ENCODE measurements at places on chromosomes 5 and 9.
A peak's percentile ranks its signal among the peaks of the same experiment; 100 is the strongest.

- no peak overlapping the region for H3K4me3 ChIP-seq
- no peak for DNase-seq
- no peaks in the 10 kb centered on the region for H3K27me3 ChIP-seq
- H3K27ac ChIP-seq: no peak overlapping the region
- H3K4me1 ChIP-seq: no peaks in the 10 kb centered on the region
These were observed 40.5 kb downstream of the SEMA4D start for GRCh38 chr9:89457376-89457855.

DNA sequence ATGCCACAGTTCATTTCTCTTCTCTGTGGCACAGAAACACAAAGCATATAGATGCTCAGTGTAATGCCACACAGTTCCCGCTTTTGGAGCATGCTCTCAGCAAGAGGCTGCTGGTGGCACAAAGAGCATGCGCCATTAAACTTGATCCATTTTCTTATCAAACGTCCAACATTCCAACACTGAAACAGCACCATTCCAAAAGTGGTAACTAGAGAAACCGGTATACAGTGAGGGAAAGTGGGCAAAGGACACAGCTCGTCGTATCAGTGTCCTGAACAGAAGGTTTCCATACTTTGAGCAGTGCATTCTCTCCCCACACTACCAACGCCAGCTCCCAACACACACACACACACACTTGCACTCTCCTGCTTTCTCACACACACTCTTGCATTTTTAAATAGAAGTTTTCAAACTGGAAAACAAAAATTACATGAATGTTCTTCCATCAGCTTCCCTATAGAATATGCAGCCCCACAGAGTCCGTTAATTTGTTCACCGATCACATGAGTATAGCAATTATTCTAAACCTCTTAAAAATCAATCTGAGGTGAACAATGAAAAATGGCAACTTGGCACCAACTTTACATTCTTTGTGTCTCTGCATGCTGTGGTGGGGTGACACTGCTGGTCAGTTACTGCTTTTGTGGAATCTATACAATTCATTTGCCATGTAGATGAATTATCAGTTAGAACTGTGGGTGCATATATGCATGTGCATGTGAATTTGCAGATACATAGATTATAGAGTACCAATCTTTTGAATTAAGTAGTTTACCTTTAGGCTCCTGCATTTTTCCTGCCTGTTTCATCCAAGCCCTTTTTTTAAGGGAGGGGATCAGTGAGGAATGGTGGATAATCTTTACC lies 5.7 kb downstream of the NFIB start:
- H3K36me3 ChIP-seq: peaks cover 44% of the 10 kb centered on the region
- H3K27me3 ChIP-seq: no peaks in the 10 kb centered on the region
- peaks cover 31% of the 10 kb centered on the region for H3K4me1 ChIP-seq

DNA sequence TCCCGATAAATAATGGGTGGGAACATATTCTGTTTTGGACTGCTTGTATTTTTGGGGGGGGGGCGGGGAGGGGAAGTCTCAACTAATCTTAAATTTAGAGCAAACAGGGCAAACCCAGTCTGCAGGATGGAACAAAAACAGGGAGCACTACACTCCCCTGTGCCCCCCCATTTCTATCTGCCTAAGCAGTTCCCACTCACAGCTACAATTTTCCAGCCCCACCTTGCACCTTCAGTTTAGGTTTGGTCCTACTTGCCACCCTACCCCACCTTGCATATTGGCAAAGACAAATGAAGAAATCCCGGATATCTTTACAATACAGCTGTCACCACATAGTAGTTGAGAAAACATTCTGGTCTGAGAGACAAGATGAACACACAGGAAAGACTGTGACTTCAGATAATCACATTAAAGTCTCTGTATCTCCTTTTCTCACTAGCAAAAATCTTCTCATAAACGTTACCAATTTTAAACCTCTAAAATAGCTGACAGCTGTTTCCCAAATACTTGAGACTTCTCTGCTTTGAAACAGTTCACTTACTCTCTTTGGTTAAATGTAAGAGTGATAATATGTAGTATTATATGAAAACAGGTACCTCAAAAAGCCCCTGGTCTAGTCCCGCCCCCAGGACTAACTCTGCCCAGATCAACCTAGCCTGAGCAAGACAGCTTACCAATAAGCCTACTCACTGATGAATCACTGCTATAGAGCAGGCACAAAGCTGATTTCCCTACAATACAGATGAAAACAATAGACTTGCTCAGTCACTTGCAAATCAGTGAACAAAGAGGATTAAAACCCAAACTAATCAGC lies 5.2 kb upstream of the RAPGEF6 start:
- peaks cover 27% of the 10 kb centered on the region for H3K36me3 ChIP-seq
- DNase-seq: no peak
- no peaks in the 10 kb centered on the region for H3K4me1 ChIP-seq
- no peak overlapping the region for H3K27ac ChIP-seq
- no peaks in the 10 kb centered on the region for H3K27me3 ChIP-seq

DNA sequence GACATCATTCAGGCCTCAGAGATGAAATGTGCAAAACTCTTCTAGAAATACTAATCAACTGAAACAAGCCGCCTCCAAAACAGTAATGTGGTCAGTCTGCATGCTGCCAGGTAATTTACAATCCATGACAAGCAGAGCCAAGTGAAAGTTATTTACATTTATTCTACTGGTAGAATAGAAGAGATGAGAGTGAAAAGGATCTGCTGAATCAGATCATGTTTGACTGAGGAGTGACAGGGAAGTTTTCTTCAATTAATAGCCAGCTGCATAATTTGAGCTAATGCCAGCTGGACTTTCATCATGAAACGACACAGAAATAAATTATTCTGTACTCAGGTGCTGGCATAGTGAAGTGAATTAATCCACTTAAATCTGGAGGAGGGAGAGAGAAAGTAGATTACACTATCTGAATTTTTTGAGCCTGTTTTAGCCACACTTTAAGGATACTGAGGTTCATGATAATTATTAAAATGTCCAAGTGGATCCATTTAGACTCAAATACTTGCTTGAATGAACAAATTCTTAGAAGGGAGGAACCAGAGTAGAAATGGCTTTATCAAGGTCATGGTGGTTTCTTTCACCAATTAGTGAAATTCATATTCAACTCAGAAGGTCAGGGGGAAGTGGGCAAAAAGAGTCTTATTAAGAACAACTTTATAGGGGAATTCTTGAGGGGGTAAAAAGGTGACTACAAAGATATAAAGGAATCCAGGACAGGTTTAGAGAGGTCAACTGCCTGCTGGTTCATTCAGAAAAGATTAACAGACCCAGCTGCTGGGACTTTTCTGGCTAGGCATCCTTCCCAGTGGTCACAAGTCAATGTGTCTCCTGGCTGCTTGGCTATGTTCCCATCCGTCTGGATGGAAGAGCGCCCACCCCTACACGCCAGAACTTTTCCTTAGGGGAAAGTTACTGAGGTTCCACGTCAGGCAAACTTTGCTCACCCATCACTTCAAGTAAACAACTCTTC lies 350.4 kb downstream of the PDE4D start:
- H3K36me3 ChIP-seq: no peaks in the 10 kb centered on the region
- DNase-seq: no peak
- peaks cover 42% of the 10 kb centered on the region for H3K4me1 ChIP-seq
- peak overlapping the region; percentile 95 for H3K27ac ChIP-seq
- peak overlapping the region; percentile 27 for H3K4me3 ChIP-seq

Data from Calu3 (cell line).